Activated naive CD4-positive, alpha-beta T cell treated with anti-CD3 and anti-CD28 coated beads, Interleukin-2, amount 50 U/mL, for 72 hours (primary cell): ENCODE measurements at places on chromosomes 11 and 22.

DNA sequence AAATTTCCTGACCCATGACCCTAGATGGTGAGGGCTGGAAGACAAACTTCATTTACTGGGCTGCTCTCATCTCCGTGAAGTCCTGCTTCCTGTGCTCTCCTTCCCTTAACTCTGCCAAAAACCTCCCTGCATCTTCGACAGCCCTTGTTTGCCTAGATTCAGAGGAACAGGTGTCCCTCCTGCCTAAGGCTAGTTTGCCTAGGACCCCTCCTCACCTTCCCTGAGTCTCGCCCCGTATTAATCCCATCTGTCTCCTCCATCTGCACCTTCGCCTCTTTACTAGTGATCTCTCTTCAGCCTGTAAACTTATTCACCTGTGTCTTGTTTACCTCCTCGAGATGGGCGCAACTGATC is 33.1 kb downstream of the EIF3F start:
- DNase-seq: no peak

- peak; percentile 75 for DNase-seq
Observed at GRCh38 chr11:57493507-57494503, 21.7 kb downstream of the SLC43A1 start.

DNA sequence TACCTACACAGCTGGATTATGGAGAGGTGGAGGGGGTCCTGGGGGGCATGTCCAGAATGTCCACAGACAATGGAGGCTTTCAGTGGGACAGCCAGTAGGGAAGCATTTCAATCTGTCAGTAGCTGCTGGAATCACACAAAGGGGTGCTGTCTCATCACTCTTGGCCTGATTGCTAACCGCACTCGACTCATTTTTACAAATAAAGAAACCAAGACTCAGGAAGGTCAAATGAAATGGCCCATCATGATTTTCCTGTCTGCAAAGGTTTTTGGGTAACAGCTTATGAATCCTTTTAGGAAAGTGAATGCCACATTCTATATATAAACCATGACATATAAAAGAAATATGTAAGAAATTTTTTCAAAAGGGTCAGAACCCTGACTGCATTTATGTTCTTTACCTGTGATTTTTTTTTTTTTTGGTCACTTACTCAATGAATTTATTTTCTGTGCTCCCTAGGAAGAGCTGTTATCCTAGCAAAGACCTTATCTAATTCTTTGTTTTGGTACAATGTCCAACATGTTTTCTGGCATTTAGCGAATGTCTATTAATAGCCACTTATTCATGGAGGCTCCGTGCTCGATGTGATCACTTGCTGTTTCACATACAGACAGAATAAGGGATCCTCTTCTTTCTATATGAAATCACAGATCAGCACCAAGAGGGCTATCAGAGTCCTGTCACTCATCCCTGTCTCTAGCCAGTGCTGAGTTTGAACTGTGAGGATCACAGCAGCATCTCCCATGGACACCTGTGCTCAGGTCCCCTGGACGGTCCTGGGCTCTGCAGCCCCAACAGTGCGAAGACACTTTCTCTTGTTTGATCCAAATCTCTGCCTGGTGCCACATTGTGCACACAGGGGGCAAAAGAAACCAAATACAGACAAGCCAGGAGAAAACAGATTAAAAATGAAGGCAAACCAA is 979.7 kb downstream of the NTM start:
- no peak for DNase-seq

DNA sequence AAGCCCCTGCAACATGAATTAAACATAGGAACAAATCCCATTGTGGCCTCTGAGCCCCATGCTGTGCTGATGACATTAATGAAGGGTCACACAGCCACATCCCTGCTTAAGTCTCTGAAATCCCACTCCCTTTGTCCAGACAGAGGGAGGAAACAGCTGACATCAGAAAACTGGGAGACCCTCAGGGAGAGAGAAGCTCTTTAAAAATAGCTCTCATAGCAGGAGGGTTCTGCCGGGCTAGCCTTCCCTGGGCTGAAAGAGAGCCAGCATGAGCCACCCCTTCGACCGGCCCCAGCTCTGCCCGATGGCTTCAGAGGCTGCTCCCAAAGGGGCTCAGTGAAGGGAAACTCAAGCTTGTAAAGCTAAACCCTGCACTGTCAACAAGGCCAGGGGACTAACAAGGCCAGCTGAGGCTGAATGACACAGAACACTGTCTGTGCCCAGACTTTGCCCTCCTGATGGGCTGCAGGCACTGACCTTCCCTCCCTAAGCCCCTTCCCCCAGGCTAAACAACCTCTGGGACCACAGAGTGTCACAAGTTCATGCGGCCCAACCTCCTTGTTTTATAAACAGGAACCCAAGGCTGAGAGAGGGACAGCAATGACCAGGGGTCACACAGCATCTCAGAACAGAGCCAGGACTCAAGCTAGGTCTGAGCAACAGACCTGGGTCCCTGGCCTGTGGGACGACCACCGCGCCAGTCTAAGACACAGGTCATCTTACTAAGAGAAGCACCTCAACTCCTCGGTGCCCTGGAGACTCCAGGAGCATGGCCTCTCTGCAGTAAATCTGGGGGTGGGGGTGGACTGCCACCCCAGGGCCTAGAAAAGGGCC is 163.8 kb downstream of the CHST1 start:
- DNase-seq: no peak

DNA sequence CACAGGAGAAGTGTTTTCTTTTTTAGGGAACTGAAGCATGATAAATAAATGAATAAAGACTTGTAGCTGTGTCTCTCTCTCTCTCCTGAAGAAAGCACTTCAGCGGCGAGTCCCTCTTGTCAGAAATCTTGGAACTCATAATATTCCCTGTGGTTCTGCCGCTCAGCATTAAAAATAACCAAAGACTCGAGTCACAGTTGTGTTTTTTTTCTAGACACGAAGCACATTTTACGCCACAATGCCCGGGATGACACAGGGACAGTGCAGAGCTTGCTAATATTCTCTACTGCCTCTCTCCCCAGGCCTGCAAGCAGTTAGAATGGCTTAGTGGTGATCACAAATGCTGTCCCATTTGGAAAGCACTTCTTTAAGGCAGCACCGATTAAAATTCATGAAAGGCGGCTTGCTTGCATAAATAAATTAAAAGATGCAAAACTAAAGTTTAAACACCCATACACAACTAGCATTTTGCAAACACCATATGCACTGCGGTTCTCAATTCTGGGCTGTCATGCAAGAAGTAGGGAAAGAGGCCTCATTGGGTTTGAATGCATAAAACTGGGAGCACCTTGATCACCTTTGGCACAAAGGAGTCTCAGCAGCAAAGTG is 597.4 kb downstream of the SOX6 start:
- no peak for DNase-seq

DNA sequence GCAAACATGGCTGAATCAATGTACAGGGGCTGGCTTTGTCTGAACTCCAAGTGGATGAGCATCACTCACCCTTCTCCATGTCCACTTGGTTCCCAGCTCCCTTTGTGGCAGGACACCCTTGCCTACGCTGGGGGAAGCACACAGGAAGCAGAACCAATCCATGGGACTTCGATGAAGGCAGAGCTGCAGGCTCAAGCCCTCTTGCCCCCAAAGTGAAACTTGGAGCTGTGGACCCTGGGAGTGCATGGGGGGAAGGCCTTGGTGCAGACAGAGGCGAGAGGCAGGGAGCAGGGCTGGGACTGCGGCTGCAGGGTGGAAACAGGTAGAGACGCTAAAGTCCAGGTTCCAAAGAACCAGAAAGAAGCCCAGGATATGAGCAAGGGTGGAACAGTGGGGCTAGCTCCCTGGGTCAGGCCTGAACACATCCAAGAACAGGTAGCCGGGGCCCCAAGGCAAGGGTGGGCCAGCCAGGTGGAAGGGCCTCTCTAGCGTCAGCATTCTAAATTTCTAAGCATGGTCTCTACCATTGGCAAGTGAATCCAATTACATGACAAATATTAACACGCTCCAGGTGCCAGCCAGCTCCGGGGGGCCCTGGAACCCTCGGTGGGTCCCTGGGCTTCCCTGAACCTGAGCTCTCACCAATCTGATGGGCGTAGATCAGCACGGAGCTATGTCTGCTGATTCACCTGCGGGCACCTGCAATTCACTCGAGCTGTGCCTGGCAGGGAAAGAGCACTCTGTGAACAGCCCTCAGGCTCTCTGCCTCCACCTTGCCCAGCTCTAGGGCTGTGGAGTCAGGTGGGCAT is 532.8 kb downstream of the BRD1 start:
- peak; percentile 28 for DNase-seq

DNA sequence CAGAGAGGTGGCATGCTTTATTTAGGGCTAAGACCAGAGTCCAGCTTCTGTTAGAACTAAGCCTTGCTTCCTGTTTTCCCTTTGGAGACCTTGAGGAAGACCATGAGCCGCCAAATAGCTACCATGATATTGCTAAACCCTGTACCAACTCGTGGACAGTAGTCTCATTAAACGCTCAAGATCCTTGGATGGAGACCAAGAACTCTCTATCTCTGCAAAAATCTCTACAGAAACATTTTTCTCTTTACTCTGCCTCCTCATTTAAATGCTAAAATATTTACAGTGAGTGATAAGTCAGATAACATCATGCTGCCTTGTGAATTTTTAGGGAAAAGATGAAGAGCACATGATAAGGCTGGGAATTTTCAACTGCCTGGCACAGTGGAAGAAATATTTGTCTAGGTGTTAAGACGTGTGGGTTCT is 197.8 kb downstream of the MAML2 start:
- no peak for DNase-seq

DNA sequence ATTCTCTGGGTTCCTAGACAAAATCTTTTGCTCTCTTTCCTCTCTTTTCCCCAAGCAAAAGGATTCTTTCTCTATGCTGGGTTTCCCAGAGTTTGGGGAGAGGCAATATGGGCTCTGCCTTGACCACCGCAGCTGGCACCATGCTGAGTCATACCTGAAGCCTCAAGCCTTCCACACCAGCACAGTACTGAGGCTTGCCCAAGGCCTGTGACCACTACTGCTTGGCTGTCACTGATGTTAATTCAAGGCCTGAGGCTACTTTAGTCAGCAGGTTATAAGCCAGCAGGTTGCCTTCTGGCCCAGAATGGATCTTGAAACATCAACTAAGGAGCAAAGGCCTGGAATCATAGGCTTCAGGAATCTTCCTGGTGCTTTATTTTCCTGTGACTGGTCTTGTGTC is 185.3 kb downstream of the DYNC2H1 start:
- no peak for DNase-seq

- no peak for DNase-seq
Observed at GRCh38 chr11:78110830-78111229, 28.6 kb downstream of the ALG8 start.

- no peak for DNase-seq
Observed at GRCh38 chr22:20026204-20026908, 5.4 kb downstream of the TANGO2 start.

- no peak for DNase-seq
Observed at GRCh38 chr11:68345776-68346461, 33.5 kb downstream of the LRP5 start.

DNA sequence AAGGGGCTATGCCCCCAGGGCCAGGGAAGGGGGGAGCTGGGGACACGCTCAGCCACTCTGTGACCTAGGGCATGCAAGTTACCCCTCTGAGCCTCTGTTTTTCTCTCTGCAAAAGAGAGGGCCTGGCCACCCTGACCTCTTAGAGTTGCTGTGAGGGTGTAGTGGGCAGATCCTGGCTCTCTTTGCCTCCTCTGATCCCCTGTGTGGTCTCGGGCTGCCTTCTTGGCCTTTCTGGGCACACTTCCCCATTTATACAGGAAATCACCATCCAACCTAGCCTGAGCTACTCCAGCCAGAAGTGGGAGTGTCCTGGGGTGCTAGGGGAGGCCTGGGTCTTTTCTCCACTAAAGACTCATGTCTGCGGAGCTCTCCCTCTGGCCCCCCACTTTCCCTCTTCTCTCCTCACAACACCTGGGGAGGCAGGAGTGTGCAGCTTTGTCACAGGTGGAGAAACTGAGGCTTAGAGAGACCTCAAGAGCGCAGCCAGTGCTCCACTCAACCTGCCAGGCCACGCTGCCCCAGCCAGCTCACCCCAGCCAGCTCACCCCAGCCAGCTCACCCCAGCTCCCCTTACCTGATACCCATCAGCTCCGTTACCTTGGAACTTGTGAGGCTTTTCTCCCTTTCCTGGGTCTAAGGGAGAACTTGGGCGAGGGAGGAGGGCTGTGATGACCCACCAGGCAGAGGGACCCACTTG is 1.4 kb downstream of the AIFM3 start:
- no peak for DNase-seq

- no peak for DNase-seq
Observed at GRCh38 chr11:120547811-120548681, 36.5 kb downstream of the GRIK4 start.

DNA sequence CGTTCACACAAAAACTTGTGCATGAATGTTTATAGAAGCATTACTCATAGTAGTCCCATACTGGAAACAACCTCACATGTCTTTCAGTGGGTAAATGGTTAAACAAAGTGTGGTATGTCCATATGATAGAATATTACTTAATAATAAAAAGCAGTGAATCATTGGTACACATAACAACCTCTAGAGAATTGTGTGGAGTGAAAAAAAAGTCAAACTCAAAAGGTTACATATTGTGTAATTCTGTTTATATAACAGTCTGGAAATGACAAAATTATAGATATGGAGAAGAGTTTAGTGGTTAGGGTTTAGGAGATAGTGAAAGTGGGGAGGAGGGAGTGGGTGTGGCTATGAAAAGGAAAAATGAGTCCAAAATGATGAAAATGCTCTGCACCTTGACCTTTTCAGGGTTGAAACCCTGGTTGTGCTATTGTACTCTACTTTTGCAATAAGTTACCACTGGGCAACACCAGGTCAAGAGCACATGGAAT is 243.4 kb upstream of the DDI1 start:
- DNase-seq: no peak

- no peak for DNase-seq
Observed at GRCh38 chr22:49531368-49531791, 296.3 kb downstream of the BRD1 start.

DNA sequence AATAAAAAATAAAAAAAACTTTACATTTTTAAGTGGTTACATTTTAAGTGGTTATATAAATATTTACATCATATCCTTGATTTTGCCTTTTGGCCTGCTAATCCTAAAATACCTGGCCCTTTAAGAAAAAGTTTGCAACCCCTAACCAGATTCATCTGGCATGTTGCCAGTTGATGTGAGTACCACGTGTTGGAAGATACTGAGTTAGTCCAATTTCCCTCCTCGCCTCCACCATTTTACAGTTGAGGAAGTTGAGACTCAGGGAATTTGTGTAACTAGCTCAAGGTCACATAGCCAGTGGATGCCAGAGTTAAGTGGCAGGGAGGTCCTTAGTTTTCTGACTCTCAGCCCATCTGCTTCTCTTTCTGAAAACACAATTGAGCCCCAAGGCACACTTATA is 5.1 kb downstream of the ELF5 start:
- no peak for DNase-seq

GRCh38 chr22:16933291-16934282 is 74.4 kb downstream of the GAB4 start:
- DNase-seq: no peak

DNA sequence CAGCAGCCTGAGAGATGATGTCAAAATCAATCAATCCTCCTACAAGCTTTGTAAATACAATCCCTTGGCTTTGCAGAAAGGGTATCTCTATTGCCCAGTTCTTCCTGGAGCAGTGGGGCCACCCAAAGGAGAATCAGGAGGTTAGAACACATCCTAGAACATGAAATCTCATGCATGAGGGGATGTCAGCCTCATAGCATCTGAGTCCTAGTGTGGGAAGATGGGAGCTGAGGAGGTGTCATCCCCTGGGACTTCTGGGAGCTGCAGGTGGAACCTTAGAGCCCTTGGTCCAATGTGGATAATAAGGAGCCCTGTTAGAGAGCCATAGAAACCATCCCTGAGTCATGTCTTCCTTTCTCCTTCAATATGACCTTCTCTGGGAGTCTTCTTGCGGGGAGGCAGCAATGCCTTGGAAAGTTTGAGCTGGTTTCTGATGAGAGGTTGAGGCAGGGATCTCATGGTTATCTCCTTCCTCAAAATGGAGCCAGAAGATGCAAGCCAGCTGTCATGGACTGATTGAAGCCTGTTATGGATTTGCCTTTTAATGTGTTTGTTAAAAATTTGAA is 74.8 kb downstream of the BDNF start:
- DNase-seq: no peak
